Left cardiac atrium (tissue), 4 donors: ENCODE measurements at places on chromosomes 1 and 21.

DNA sequence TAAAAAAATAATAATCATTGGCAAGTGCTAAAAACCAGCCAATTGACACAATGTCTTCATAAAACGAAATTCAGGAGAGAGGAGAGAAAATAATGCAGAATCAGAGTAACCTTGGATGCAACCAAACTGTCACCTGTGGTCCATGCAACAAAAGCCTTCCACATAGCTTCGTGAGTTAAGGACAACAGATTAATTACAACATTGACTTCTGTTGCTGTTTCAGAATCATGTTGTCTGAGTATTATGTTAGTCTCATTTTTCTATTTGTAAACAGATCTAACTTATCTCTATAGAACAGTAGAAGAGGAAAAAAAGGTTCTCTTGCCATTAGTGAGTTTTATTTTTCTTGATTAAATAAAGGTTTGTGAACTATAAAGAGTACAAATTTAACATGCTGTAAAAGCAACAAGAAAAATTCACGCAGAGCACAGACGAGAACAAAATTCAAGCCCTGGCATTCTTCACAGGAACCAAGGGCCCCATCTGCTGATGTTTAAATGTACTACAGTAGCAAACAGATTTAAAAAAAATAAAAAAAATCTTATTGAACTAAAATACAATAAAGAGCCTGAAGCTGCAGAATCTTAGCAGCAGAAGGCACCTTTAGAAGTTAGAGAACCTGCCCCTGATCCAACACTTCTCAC, 381.1 kb upstream of the PKN2 start:
- DNase-seq, result no peak

GRCh38 chr21:31248598-31248997, 95.5 kb downstream of the TIAM1 start:
- no peak for DNase-seq

DNA sequence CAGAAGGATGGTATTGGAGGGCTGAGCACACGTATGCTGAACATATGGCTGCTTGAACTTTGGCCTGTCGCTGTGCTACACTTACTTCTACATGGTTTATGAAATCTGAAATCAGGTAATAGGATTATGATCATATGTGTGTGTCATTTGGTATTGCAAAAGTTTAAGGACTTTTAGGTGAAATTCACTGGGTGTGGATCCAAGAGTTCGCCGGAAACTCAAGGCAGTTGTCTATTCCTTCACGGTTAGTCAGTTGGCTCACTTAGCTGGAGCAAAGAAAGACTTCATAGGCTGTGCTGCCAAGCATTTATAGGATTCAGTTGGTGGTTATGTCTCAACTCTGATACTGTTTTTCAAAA, 927 bp downstream of the UAP1 start:
- no peak for DNase-seq

- DNase-seq, result no peak
Observed at GRCh38 chr21:27250366-27250765, 283.5 kb upstream of the ADAMTS5 start.

- no peak for DNase-seq
Observed at GRCh38 chr1:2961661-2962060, 59.6 kb upstream of the ACTRT2 start.

DNA sequence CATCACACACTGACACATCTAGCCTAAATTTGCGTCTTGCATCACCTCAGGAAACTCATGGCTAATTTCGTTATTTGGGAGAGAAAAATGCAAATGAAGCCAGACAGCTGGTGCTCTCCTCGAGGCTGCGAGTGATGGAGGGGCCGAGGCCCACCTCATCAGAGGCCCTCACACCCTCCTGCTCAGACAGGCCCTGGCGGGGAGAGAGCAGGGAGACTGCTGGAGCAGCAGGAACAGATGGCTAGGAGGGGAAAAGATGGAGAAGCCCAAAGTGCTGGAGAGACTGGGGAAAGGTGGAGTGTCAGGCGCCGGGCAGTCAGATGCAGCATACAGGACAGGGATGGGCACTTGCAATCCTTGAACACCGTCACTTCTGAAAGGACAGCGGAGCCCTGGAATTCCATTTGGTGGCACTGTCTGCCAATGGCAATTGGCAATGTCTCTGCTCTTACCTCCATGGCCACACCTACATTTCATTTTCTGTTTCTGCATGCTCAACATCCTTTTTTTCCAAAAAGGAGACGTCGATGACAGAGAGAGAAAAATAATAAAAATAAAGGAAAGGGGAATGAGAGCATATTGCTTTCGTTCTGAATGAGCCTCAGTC, 286.2 kb downstream of the SPATA17 start:
- DNase-seq, result no peak

DNA sequence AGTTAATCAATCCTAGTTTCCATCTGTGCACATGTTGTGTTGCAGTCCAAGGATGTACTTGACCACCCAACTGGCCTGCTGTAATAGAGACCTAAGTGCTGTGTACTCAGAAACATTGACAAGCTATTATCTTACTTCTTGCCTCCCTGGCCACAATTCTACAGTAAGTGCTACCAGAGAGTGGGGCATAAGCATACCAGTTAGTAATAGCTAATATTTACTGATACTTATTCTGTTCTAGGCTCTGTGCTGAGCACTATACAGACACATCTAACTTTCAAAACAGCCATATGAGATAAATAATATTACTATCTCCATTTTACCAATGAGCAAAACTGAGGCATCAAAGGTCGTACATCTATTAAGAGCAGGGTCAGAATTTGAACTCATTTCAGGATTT, 49.5 kb upstream of the NPL start:
- no peak for DNase-seq

DNA sequence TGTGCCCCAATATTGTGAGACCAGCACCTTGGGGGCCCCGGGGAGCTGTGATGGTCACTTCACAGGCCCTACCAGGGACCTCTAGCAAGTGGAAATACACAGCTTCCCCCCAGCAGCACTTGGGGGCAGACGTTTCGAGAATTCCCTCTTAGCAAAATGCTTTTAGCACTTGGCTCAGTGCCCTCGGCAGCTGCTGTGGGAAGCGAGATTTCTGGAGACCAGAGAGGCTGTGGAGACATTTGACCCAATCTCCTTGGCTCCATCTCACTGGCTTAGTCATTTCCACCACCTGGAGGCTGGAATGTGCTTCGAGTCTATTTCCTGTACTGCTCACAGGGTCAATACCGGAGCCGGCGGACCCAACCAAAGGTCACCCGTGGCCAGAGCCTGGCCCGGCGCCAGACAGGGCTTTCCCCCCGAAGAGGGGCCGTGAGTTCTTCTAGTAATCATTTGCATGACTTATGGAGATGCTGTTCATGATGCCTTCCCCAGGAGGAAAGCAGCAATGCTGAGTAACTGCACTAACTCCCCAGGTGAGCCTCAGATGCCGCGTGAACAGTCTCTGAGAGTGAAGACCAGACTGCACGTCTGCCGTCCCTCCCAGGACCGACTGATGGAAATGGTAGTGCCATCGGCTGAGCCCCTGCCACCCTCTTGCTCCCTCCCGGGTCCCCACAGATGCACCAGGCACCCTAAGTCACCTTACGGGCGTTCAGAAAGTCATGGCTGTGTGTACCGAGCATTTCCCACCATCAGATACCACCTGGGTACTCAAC, 4.4 kb upstream of the C2CD2 start:
- DNase-seq, result peak; percentile 79

GRCh38 chr1:18144916-18145647, 37.5 kb downstream of the IGSF21 start:
- DNase-seq, result no peak

DNA sequence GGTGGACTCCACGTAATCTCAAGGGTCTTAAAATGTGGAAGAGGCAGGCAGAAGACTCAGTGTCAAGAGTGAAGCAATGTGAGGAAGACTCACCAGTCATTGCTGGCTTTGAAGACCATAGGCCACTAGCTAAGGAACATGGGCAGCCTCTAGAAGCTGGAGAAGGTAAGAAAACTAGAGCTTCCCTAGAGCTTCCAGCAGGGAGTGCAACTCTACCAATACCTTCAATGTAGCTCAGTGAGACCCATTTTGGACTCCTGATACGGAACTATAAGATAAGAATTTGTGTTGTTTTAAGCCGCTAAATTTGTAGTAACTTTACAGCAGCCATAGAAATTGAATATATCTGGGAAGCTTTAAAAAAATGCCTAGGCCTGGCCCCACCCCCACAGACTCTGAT, 18.9 kb downstream of the METTL13 start:
- no peak for DNase-seq

DNA sequence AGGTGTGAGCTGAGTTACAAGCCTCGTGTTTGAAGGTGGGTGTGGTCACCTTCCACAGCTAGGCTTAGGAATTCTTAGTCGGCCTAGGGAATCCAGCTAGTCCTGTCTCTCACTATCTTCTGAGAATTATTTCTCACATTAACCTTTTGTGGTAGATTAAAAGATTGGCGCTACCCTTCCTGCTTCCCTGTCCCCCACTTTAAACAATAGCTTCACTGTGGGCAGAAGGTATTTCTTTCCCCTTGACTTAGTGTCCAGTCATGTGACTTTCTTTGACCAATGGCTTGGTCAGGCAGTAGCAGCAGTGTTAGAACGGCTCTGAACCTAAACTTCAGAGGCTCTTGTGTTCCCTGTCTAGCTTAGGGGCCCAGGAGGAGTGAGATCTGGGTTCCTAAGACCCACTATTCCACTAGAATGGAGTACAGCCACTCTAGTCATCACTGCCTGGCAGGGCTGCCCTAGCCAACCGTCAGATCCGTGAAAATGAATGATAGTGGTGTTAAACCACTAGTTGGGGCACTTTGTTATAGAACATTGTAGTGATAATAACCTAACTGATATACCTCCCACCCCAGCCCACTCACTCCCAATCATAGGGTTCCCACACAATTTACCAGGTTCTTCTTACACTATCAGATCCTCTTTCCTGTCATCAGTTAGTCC, 13.9 kb upstream of the C1orf141 start:
- no peak for DNase-seq

DNA sequence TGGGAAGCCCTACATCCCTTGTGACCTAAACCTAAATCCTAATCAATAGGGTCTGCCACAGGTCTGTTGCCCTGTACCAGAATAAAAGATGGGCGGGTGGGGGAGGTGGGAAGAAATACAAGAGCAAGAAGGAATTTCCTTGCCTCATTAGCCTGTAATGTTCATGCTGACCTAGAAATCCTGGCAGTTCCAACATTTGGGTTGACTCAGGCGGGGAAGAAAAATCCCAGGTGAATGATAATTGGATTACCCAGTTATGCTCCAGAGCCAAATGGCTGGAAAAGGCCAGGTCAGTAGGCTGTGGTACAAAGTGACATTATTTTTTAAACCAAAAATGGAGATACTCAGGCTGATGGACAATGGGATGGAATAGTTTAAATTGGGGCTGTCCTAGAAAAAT, 27.3 kb upstream of the A3GALT2 start:
- no peak for DNase-seq

DNA sequence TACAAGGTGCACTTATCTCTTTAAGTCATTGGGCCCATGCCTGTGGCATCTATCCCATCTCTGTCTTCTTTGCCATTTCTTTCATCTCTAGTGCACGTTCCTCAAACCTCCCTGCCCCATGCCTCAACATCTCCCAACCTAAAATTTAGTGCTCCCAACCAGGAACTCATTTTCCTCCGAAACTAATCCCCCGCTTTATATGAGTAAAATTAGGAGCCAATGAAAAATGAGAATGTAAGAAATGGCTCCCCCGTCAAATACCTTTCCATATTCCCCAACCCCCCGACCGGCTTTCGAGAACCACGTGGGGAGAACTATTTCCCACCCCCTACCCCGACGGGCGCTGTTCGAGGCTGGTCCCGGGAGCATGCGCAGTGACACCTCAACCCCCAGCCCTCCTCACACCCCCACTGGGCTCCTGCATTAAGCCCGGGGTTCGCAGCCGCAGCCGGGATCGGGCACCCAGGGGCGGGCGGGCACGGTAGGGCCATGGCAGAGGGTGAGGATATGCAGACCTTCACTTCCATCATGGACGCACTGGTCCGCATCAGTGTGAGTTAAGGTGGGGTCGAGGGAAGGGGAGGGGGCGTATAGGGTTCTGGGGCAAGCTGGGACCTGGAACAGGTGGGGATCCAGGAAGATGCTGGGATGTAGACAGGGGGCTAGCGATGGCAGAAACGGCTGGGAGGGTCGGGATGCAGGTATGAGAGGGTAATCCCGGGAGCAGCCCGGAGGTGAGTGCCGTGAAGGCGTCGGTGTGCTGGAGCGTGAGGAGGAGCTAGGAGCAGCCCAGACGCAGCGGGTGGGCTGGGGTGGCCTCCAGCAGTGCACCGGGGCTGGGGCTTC, at the start of gene TRIM46:
TSS of gene TRIM46 (plus strand) at position 372 of the 846 bp plus-strand sequence. CDS start at position 490, 118 bp downstream.
- DNase-seq, result no peak

DNA sequence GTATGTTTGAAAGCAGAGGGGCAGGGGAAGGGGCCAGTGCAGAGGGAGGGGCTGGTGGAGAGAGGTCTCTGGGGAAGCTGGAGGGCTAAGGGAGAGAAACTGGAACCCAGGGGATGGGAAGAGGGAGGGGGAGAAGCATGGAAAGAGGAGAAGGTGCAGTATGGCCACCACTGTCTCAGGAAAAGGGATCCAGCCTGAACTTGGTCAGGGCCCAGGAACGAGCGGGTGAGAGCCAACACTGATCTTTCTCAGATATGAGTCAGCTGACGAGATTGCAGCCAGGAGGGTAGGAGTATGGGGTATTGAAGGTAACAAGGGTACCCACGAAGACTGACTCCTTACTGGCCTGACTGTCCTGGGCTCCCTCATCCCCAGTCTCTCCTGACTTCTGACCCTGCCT, 18.0 kb downstream of the TIE1 start:
- no peak for DNase-seq

- DNase-seq, result no peak
Observed at GRCh38 chr1:16241221-16241708, 4.3 kb upstream of the CPLANE2 start.

GRCh38 chr1:53189061-53189460, 7.6 kb upstream of the CPT2 start:
- DNase-seq, result no peak

GRCh38 chr1:212470059-212470458, 37.3 kb downstream of the NENF start:
- peak; percentile 88 for DNase-seq

- DNase-seq, result no peak
Observed at GRCh38 chr1:145926686-145927062, 610 bp downstream of the RBM8A start.

DNA sequence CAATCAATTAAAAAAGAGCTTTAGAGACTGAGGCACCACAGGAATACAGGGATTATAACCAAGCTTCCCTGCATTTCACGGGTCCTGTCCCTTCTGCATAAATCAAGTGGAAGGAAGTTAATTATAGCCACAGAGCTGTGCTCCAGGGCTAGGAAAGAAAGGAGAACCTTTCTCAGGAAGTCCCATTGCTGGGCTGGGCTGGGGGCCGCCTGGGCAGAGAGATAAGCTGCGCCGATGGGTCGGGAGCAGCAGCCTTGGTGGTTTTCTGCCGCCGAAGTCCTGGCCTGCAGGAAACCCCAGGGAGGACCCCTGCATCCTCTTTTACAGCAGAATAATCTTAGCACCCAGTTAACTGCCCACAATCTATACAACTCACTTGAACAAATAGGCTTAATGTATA, 12.6 kb upstream of the CD34 start:
- peak; percentile 36 for DNase-seq

DNA sequence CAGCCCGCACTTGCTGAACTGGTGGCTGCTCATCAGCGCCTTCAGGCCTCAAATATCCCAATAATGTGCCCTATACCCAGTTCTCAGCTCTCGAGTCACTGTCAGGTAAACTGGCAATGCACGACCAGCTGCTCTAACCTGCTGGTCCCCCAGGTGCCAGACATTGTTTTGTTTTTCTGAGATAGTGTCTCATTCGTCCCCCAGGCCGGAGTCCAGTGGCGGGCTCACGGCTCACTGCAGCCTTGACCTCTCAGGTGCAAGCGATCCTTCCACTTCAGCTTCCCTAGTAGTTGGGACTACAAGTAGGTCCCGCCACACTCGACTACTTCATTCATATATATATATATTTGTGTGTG, 1.0 kb upstream of the NADK start:
- DNase-seq, result no peak
